CD4-positive, alpha-beta T cell treated with Interleukin-1 beta for 1 hour (primary cell): ENCODE measurements at places on chromosomes 2 and 18.

DNA sequence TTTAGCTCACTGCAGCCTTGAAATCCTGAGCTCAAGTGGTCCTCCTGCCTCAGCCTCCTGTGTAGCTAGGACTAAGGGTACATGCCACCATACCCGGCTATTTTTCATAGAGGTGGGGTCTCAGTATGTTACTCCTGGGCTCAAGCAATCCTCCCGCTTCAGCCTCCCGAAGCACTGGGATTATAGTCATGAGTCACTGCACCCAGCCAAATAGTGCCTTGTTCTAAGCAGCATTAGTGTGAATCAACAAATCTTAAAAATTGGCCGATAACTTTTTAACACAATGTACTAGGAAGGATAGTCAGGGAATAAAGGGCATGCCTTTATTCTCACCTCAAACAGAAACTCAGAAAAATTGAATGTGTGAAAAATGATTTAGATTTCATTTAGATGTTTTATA is 51.6 kb downstream of the XRCC5 start:
- no peak for DNase-seq

DNA sequence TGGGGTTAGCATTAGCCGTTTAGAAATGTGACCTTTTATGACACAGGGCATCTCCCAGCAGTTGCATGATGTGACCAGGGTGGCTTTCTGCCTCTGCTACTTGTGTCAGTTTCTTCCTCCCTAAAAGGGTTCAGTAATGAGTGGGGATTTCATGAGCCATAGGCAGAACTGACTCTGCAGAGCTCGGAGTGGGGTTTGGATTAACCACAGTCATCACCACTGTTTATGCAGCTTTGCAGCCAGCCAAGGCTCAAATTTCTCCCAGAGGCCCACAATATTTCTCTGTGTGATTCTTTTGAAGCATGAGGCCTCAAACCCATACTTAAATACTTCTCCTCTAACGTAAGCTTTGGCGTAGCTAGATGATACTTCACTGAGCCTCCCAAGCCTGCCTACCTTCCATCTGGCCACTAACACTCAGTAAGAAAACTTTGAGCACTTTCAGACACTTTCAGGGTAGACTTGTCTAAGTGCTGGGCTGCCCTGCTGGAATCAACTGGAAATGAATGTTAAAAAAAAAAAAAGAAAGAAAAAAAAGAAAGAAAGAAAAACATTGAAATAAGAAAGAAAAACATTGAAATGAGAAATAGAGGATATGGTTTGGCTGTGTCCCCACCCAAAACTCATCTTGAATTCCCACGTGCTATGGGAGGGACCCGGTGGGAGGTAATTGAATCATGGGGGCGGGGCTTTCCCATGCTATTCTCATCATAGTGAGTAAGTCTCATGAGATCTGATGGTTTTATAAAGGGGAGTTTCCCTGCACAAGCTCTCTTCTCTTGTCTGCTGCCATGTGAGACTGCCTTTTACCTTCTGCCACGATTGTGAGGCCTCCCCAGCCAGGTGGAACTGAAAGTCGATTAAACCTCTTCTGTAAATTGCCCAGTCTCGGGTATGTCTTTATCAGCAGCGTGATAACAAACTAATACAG is 11.5 kb upstream of the LAPTM4A start:
- no peak for DNase-seq

- DNase-seq: no peak
Observed at GRCh38 chr2:212815453-212815852, 276.9 kb upstream of the ERBB4 start.

DNA sequence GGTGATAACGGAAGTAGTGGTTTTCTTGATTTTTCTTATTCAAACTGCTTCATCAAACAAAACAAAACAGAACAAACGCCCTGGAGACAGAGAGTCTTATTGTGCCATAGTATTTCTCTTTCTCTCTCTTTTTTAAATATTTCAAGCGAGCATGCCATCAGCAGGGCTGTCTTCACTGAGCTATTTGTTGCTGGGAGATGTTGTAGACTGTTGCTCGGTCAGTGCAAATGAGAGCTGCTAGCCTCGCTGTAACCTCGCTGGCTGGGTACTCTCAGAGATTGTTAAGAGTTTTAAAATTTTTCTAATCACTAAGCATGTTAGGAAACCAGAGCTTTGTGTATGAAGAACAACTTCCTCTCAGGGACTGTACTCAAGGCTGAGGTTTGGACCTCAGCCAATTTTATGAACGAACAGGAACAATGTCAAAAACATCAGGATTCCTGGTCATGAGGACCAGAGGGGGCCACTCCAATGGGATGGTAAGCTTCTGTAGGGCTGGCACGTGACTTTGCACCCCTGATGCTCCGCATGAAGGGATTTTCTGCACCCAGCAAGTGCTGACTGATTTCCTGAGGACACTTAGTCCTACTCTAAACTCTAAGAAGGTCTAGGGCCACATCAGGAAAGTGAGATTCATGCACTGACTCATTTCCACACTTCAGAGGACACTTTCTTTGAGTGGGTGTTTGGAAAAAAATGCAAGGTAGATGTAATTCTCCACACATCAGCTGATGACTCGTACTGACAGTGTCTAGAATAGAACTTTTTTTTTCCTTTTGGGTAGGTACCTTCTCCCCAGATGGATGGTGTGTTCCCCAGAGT is 59.8 kb upstream of the IL1R1 start:
- peak; percentile 36 for DNase-seq

GRCh38 chr18:45462179-45462578 is 153.1 kb upstream of the SLC14A2 start:
- DNase-seq: no peak

DNA sequence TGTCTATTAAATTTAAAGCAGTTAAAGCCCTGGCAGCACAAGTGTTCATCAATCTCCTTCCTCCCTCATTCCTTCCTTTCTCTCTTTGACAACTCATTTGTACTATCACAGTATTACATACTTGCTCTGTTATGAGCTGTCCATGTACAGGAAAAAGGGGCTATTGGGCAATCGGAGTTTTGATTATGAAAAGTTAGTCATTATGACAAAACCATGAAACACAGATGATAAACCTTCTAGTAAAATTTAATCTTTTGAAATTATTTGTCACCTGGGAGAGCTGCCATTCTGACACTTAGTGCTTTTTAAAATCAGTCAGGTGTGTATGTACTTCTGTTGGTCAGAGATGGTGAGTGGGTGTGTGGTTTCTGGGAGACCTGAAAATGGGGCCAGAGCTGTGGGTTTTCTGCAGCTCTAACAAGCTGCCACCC is 39.4 kb downstream of the MAP4K4 start:
- DNase-seq: no peak

GRCh38 chr2:38574278-38574677 is 28.4 kb downstream of the HNRNPLL start:
- no peak for DNase-seq

- no peak for DNase-seq
Observed at GRCh38 chr2:68234405-68234804, 17.9 kb downstream of the PPP3R1 start.

DNA sequence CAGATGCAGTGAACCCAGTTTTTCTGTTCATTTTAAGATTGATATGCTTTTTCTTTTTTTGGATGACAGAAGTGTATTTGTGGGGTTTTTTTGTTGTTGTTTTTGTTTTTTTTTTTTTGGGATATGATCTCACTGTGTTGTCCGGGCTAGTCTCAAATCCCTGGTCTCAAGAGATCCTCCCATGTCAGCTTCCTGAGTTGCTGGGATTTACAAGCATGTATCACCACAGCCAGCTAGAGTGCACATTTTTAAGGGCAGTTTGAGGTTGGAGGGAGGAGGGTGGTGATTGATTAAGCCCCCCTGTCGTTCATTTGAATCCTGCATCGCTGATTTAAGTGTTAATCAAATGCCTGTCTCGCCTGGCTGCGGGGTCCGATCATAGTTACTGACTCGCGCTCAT is 189.1 kb downstream of the GBX2 start:
- DNase-seq: no peak

DNA sequence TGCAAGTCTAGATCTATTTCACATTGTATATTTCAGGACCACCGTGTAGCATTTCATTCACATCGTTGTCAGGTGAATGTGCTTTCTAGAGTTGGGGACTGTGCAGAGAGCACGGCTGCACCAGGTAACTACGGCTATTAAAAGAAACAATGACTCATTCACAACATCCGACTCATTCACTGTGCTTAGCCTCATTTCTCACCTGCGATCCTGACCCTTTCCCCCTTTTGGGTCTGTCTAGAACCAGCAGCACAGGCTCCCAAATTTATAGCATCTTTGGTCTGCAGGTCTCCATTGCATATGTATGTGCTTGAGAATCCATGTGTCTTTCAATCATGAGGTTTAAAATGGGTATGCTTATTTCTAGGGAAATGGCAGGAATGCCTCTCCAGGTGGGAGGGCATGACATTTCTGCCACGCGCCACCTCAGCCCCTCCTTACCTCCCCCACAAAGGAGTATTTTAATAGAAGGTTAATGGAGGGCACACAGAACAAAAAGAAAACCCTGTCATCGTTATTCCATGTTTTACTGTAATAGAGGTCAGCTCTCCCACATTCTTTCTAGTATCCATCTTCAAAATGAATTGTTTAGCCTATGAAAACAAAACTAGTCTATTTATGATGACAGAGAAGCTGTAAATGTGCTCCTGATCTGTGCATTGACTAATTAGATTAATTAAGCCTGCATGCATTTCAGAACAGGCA is 246.7 kb upstream of the EPHA4 start:
- no peak for DNase-seq

DNA sequence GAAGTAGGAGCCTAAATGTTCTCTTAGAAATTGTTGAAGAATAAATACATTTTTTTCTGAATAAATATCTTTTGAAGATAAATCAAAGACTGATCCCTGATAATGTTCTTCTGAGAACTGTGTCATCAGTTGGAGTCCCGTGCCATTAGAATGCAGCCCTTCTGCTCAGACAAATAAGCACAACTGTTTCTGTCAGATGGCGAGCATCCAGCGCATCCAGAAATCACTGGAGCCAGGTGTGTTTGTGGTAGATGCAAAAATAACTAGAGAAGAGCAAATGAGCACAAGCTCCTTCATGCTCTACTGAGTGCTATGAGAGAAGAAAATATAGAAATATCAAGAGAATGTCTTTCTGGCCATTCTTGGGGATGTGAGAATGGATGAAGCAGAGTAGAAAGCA is 573.7 kb downstream of the THSD7B start:
- DNase-seq: no peak

GRCh38 chr2:212596276-212596675 is 57.7 kb upstream of the ERBB4 start:
- DNase-seq: no peak

GRCh38 chr2:236073246-236073645 is 94.9 kb downstream of the GBX2 start:
- no peak for DNase-seq
